ENCODE measurements at places on chromosomes 13 and 19.

DNA sequence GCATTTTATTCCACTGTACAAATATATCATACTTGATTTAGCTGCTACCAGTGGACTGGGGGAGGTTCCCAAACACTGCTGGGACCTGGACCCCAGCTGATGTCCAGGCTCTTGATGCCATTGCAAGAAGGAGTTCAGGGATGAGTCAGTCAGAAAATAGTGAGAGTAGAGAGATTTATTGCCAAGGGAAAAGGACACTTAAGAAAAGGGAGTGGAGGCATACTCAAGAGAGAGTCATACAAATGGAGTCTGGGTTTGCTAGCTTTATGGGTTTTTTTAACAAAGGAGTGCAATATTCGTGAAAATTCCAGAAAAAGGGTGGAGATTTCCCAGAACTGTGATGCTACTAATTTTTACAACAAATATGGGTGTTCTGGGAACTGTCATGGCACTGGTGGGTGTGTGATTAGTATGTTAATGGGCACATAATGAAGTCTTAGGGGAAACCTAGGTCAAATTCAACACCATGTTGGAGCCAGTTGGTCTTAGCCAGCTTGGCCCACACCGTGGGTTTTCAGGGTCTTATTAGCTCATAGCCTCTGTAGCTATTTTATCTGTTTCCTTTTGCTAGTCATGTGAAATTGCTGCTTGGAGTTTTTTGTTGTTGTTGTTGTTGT is 36.2 kb downstream of the GPC6 start:
- DNase-seq: no peak

- no peak for DNase-seq
Observed at GRCh38 chr19:37931881-37932655, 25.1 kb downstream of the SIPA1L3 start.

DNA sequence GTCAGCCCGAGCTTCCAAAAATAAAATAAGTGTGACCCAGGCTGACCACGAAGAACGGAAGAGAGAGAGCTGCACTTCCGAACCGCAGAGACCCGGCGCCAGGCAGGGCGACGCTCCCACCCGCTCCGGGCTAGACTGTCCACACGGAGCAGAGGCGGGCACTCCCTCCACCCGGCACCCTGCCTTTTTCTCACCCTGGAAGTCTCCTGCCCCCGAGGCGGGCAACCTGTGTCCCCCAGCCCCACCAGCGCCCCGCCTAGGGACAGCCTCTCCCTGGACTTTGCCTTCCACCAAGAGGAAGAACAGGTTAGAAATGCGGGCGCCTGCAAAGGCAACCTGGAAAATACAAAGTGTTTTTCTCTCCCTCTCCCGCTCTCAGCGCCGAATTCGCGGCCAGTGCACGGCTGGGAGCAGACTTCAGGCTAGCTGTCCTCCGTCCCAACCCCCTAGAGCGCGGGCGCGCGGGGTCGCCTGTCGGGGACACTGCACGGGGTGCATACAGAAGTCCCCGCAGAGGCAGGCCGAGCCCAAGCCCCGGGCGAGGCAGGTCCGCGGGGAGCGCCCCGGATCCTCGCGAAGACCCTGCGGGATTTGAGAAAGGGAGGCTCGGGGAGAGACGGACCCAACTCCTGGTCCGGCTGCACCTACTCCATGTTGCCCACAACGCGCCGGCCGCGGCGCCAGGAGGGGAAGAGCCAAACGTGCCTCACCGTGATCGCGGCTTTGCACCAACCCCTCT is 845 bp downstream of the SPRY2 start:
- no peak for DNase-seq

GRCh38 chr19:12751635-12752034 is at the start of gene BEST2:
Gene BEST2, plus strand, starts transcription at chr19:12751791. Its CDS starts 802 bp downstream, at chr19:12752593.
- no peak for DNase-seq

DNA sequence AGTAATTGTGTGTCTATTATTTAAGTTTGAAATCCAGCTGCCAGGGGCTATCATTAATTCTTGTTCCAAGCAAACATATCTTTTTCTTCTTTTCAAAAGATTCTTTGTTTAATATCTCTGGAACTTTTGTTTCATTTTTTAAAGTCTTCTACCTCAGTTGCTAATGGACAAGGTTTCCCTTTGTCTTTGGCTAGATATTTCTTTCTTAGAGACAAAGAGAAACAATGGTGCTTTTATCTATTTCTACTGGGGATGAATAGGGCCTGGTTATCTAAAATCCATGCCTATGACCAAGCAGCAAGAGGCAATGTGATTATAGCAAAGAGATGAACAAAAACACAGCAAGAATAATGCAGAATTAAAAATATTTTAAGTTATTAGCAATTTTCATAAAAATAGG is 661.3 kb upstream of the KLF12 start:
- DNase-seq: peak; percentile 41

DNA sequence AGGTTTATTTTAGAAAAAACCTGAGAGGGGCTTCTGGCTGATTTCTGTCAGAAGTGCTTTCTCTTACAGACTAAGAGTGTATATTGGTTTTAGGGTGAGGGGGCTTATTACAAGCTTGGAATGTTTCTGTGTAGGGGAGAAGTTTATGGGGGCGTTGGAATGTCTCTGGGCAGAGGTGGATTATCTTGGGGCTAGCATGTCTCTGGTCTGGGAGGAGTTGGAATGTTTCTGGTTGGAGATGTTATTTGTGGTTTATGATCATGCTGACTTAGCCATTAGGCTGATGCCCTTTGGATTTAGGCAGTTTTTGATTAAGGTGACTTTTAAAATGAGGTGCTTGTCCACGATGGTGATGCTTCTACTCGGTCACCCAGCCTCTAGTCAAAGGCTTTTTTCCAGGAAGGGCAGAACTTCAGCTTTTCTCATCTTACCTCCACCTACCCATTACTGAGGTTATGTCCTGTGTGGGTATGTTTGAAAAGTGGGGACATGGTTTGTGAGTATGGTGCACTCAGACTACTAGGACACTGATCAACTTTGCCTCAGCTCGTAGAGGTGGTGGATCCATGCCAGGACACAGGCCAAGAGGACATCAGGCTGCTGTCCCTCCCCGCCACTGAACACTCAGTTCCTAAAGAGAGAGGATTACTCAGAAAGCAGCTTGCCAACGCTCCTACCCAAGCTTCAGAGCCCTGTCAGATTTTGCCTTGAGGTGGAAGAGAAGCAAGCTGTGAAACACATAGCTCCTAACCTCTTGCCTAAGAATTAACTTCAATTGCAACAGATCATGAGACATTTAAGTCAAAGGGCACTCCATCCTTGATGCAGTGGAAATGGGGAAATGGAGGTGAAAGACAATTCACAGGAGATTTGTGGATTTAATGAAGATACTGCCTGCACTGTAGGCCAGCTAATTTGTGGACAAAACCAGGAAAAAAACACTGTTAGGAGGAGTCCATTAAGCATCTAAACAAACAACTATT is 63.6 kb downstream of the ZNF44 start:
- no peak for DNase-seq

- DNase-seq: no peak
Observed at GRCh38 chr13:70795484-70795883, 687.2 kb upstream of the KLHL1 start.

DNA sequence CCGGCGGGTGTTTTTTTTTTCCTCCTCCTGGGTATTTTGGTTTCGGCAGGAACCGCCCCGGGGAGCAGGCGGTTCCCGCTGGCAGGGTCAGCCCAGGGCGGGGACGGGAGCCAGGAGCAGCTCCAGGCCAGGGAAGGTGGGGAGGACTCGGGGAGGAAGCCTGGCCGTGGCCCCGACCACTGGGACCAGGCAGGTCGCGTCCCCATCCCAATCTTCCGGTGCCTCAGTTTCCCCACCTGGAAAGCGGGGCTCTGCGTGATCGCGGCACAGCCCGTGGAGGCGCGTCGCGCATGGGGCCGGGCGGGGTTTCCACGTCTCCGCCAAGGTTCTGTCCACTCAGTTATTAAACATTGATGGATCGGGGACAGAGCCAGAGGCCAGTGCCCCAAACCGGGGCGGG is 34.8 kb downstream of the IL12RB1 start:
- no peak for DNase-seq

- DNase-seq: no peak
Observed at GRCh38 chr13:51825681-51826254, 19.2 kb downstream of the TMEM272 start.

GRCh38 chr19:38151242-38151641 is 72.8 kb downstream of the DPF1 start:
- DNase-seq: no peak

DNA sequence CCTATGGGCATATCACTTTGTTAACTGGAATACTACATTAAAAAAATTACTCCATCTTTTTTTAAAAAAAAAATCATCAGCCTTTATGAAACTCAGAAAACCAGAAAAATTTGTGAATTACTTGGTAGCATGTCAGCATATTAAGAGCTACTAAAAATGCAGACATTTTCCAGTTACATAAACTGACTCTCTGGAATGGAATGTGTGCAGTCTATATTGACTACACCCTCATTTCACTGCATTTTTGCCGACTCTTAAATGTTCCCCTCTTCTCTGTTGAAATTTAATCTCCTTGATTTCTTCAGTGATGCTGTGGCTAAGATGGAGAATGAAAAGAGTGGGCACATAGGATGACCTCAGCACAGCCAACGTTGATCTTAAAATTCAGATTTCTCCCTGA is 393.8 kb downstream of the ITGBL1 start:
- no peak for DNase-seq

DNA sequence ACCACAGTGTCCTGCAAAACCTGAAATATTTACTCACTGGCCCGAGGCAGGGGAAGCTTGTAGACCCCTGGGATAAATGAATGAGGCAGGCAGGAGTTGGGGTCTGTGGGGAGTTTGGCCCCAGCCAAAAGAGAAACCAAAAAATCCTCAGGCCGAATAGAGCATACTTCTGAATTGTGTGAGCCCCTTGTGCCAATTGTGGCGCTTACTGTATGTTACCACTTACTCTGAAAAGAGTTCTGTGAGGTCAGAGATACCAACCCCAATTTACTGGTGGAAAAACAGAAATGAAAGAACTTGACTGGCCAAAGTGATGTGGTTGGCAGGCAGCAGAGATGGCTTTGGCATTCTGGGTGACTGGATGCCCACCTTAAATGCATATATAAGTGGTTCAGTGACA is 6.9 kb downstream of the CARM1 start:
- DNase-seq: no peak

GRCh38 chr19:38657633-38658222 is 10.3 kb downstream of the ACTN4 start:
- no peak for DNase-seq

DNA sequence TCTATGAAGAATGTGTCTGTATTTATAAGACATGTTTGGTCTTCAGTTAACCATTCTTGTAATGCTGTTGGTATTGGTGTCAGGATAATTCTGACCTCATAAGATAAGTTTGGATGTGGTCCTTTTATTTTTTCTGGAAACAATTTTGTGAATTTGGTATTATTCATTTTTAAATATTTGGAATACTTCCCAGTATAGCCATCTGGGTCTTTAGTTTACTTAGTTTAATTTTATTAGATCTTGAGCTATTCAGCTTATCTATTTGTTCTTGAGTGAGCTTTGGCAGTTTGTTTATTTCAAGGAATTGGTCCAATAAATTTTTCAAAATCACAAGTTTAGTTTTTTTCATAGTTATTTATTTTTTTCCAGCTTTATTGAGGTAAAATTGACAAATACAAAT is 335.4 kb upstream of the PCDH20 start:
- DNase-seq: no peak

- DNase-seq: no peak
Observed at GRCh38 chr19:23436944-23437343, 41.7 kb upstream of the ZNF91 start.

- no peak for DNase-seq
Observed at GRCh38 chr19:4302243-4302640, at the start of gene TMIGD2. Gene TMIGD2, minus strand, starts transcription at chr19:4302389. Its CDS starts 4 bp downstream, at chr19:4302385.

GRCh38 chr19:343451-343931 is 1.1 kb downstream of the MIER2 start:
- no peak for DNase-seq

DNA sequence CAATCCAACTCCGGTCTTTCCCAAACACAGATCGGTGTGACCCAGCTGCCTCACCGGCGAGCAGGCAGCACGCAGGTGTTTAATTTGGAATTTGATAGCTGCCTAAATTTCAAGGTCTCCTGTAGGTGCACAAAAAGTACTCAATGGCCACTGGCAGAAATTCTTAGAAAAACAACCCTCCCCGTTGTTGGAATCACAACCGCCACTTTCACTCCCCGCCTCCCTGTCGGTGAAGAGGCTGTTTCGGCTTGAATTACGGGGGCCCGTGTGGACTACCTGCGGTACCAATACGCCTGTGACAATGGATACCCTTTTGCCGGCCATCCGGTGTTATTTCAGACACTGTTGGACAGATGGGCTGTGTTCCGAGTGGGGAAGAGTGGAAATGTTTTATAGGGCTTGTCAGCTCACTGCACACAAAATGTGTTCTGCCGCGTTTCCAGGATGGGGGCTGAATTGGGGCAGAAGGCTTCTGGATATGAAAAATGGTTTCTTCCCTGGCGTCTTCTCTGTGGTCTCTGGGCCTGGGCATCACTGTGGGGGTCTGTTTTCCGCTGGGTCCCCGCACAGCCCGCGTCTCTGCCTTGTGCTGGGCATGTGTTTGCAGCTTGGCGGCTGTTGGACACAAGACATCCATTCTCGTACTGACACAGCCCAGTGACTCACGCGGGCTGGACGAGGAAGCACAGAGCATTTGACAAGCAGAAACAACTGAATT is 45.4 kb downstream of the ZIC5 start:
- peak; percentile 50 for DNase-seq

GRCh38 chr13:51041126-51041525 is 69.9 kb downstream of the C13orf42 start:
- DNase-seq: no peak

DNA sequence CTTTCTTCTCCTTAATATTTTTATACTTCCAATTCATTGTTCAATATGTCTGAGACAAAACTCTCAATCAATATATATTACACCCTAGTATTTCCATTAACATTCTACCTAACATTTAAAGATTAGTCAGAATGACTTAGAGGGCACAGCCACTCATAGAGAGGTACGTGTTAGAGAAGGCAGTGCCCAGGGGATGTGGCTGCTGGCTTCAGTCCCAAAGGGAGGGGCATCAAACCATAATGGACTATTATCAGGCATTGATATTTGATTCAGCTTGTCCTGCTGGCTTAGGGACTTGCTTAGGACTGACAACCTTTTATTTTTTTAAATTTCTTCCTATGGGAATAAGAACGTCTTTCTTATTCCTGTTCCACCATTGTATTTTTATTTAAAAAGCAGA is 1392.0 kb upstream of the ATXN8OS start:
- DNase-seq: peak; percentile 9

GRCh38 chr13:25157681-25158080 is 14.4 kb downstream of the AMER2 start:
- no peak for DNase-seq

DNA sequence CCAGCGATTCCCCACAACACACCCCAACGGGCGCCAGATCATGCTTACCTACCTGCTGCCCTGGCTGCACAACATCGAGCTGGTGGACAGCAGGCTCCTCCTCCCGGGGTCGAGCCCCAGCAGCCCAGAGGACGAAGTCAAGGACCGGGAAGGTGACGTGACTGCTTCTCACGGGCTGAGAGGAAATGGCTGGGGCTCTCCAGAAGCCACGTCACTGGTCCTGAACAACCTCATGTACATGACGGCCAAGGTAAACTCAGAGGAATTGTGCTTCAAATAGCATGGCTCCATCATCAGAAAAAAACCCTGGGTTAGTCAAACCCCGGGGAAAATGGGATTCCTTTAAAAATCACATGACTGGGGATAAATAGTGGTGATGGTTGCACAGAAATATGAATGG is 106.3 kb downstream of the ZAR1L start:
- no peak for DNase-seq

GRCh38 chr19:29680447-29680846 is 15.2 kb downstream of the PLEKHF1 start:
- no peak for DNase-seq

Measured in COLO829 (cell line).